ENCODE measurements at places on chromosomes 2 and 18.

DNA sequence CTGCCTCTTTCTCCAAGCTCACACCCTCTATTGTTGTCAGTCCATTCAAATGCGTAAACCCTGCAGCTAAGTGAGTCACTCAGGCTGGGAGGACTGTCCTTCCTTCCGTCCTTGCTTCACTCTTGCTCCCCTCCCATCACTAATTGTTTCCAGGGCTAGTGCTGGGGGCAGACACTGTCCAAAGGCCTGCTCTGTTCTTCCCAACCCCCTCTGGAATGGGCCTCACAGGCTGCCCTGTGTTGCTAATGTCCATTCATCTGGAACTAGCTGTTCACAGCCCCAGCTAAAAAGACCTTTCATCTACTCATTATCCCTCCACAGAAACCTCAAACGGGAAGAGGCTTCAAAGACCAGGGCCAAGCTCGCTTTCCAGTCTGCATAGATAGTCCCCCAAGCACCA, 31.9 kb upstream of the NRP2 start:
- DNase-seq, result no peak

DNA sequence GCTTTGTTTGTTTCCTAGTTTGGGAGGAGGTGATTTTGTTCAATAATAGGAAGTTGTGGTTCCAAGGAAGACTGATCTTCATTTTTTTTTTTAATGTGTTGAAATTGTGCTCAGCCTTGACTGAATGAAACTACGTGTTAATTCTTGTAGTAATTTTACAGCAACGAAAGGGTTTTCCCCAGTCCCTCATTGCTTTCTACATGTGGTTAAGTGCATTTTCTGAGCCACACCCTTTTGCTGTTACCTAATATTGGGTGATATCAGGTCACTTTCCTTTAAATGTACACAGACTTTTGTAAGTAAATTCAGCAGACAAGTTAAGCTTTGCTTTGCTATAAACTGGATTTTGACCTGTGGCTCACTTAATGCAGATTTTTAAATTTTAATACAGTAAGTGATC, 73.6 kb downstream of the OTX1 start:
- DNase-seq, result no peak

DNA sequence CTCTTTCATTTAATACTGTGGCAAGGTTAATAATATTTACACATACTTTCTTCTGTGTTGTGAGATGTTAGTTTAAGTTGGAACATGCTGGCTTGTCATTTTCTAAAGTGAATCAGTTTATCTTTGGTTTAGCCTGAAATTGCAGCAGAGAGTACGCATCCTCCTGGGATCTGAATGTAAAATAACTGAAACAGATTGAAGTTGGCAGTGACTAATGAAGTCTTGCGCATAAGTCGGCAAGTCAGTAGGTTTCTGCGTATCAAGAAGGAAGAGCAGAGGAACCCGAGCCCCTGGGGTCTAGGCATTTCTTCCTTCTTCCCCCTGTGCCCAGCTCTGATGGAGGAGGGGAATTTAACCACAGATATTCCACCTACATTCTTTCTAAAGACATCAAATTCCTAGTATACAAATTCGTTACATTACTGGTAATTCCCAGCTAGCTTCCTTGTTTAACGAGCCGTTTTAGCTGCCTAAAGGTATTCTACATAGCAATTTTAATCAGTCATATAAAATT, 392.1 kb upstream of the RAB12 start:
- no peak for DNase-seq

GRCh38 chr18:76977684-76978232, 154.8 kb downstream of the MBP start:
- DNase-seq, result no peak

DNA sequence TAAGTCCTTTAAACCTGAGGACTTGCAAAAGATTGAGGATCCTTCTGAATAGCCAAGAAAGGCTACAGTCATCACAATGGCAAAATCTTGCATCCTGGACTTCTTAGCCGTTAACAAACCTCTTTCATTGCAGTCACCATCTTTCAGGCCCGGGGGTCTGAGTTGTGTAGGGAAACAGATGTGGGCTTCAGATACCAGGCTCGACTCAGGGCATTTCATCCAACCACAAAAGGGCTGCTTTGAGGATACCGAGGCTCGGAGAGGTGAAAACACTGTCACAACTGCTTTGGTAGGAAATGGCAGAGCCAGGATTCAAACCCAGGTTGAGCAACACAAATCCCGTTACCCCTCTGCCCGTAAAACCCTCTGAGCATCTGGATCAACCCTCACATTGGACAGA, 147.4 kb downstream of the TFCP2L1 start:
- DNase-seq, result no peak

GRCh38 chr2:67895227-67895941, 167.4 kb downstream of the C1D start:
- DNase-seq, result no peak

- no peak for DNase-seq
Measured at GRCh38 chr2:121086450-121086849, 198.6 kb downstream of the TFCP2L1 start.

DNA sequence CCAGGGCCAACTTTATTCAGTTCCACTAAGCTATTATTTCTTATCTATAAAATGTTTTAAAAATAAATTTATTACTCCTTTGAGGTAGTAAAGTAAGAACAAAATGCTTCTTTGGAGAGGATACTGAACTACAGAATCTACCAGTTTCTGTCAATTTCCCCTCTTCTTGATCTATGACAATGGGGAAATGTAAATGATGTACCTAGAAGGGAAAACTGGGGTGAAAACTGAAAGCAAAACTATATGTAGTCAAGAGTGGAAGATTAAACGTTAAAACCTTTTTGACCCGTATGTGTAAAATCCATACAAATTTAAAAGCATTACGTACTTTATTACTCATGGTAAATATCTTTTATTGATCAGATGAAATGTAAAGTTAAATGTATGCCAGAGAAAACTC, 1287.8 kb upstream of the TMEFF2 start:
- no peak for DNase-seq

- DNase-seq, result peak; percentile 5
Measured at GRCh38 chr2:65129286-65129825, 550 bp downstream of the RAB1A start.

DNA sequence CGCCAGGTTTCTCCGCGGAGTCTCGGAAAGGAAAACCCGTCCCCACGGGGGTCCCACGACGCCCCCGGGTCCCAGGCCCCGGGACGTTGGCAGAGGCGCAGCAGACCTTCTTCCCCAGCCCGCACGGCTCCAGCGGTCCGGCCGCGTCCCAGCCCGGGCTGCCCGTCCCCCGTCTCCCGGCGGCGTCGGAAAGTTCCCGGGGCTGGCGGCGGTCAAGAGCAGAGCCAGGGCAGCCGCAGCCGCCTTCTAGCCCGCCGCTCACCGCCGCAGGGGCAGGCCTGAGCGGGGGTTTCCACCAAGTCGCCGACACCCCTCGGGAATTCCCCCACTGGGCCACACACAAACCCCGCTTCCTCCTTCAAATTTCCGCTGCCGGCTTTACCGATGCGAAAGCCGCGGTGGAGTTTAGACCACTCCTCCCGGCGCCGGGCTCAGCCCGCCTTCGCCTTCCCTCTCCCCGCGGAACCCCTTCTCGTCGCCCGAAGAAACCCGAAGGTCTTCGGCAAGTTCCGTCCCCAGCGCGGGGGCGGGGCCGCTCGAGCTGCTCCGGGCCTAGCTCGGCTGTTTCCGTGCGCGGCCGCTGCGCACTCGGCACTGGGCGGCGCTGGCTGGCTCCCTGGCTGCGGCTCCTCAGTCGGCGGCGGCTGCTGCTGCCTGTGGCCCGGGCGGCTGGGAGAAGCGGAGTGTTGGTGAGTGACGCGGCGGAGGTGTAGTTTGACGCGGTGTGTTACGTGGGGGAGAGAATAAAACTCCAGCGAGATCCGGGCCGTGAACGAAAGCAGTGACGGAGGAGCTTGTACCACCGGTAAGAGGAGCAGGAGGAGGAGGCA, at the start of gene CREB1:
Gene CREB1, plus strand, starts transcription at position 633 of the 830 bp plus-strand sequence. CDS start 25,674 bp downstream, outside the sequence.
- peak; percentile 100 for DNase-seq

DNA sequence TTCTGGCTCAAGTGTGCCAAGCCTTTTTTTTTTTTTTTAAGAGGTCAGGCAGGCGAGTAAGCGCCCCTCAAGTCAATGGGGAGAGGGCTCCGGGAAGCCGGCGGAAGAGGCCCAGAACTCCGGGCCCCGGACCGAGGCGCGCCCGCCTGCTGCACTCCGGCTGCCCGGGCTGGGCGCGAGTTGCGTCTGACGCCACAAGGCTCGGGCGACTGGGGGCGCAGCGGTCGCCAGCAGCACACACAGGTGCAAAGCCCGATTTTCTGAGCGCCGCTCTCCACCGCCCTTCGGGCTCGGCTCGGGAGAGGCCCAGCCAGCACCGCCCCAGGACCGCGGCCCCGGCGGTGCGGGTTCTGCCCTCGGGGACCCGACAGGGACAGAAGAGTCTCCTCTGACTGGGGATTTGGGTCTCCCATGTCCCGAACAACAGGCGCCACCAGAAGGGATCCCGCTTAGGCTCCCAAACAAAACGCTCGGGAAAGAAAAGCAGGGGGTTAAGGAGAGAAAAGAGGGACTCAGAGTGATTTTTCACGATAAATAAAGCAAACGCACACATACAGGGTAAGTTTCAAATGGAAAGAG, 787 bp downstream of the ERBB4 start:
- DNase-seq, result no peak

GRCh38 chr2:171226461-171226860, 65.8 kb upstream of the TLK1 start:
- no peak for DNase-seq

- no peak for DNase-seq
Measured at GRCh38 chr18:25062720-25063119, 289.2 kb downstream of the ZNF521 start.

GRCh38 chr18:50299626-50300388, 12.3 kb upstream of the CXXC1 start:
- no peak for DNase-seq

DNA sequence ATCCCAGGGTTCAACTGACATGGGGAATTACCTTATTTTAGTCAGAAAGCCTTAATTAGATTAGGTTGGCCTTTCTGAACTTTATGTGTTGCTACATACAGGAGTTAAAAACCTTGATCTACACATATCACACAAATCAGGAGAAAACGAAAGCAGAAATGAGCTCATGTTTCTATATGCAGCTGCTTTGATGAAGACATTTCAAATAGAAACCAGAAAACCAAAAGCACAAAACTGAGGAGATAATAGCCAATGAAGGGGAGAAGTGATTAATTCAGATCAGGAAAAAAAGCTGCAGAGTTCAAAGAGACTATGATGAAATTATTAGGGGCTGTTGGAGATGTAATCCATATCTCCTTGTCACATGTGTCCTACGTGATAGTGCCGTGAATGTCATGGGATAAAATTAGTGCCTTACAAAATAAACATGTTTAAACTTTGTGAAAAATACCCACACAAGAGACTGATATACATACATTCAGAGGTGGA, 255.0 kb downstream of the CAMKMT start:
- no peak for DNase-seq

DNA sequence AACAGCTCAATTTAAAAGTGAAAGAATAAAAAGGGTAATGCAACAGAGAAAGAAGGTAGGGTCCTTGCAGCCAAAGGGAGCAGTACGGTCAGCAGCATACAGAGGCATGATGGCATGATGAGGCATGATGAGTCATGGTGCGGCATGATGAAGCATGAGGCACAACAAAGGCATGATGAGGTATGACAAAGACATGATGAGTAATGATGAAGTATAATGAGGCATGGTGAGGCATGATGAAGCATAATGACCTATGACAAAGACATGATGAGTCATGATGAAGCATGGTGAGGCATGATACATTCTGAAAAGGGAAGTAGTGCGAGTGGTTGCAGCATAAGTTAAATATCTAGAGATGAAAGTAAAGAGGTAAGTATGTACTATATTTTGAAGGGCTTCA, 673.2 kb downstream of the TMEM182 start:
- no peak for DNase-seq

DNA sequence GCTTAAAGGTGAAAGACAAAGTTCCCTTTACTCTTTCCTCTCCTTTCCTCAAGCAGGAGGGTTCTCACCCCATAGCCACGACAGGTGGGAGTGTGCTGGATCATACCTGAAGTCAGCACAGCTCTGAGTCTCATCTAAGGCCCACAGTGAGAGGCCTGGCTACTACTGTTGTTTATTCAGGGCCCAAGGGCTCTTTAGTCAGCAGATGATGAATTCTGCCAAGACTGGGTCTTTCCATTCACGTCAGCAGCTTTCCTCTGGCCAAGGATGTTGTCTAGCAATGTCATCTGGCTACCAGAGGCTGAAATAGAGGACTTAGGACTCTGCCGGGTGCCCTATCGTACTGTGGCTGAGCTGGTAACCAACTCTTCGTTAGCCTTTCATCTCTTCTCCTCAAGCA, 308.4 kb upstream of the THUMPD2 start:
- no peak for DNase-seq

DNA sequence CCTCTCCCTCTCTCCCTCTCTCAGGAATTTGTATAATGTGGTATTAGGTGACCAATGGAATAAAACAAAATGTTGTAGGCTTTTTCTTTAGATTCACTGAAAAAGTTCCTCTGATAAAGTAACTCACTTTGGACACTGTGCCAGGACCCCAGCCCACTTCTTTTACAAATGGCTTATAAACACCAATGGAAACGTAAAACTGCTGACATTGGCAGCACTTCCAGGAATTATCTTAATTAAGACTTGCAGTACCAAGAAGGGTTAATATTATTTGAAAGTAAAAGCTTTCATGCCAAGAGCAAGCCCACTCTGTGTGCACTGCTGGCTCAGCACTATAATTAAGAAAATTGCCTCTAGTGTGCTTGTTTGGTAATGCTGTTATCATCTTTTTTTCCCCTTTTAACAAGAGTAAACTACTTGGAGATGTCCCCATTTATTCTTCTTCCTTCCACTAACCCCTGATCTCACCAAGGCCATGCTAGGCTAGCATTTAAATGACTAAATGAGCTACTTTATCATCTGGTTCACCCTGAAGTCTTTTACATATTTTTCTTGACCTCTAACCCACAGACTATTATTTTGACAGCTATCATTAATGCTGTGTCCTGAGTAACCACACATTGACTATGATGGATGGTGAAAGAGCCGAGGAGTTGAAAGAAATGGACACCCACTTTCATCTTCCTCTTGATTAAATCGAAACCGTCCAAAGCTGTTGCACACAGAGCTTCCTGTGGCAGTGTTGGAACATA, 232.2 kb upstream of the ETAA1 start:
- no peak for DNase-seq

GRCh38 chr2:227035711-227036367, 128.2 kb downstream of the COL4A4 start:
- no peak for DNase-seq

- no peak for DNase-seq
Measured at GRCh38 chr2:53949457-53949856, 21.3 kb downstream of the PSME4 start.

GRCh38 chr18:70289351-70290312, 787 bp downstream of the SOCS6 start:
- no peak for DNase-seq

GRCh38 chr2:7704296-7704865, 787.2 kb downstream of the RNF144A start:
- DNase-seq, result no peak

DNA sequence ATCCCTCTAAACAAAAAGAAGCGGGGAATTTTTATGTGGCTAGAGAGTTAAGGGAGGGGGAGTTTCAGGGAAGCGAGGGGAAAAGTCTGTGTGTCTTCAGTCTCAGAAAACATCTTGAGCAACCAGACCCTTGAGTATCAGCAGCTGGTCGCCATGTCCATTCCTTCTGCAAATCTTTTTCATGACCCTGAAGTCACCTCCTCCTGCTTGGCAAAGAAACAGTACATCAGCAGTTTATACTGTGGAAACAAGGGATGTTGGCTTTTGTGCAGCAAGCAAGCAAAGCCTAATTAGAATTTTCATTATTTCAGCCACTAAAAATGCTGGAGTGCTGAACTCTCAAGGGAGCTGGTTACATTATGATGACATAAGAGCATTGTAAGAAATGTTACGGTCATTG, 187.4 kb upstream of the SLC8A1 start:
- DNase-seq, result no peak

- DNase-seq, result no peak
Measured at GRCh38 chr2:52539026-52539970, 1228.3 kb upstream of the CHAC2 start.
